ENCODE measurements at places on chromosomes 2 and 18.

DNA sequence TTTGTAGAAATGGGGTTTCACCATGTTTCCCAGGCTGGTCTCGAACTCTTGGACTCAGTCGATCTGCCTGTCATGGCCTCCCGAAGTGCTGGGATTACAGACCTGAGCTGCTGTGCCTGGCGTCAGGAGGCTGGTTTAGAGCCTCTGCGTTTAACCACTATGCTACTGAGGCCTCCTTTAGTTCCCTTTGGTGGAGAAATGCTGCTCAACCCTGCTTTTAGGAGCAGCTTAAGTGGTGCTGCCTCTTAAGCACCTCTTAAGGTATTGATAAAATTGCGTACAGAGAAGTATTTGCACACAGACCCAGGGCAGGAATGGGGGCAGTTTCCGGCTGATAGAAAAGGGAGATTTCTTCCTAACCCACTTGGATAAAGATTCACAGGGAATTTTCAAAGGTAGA, 8.0 kb downstream of the CD8A start:
- DNase-seq, result no peak

DNA sequence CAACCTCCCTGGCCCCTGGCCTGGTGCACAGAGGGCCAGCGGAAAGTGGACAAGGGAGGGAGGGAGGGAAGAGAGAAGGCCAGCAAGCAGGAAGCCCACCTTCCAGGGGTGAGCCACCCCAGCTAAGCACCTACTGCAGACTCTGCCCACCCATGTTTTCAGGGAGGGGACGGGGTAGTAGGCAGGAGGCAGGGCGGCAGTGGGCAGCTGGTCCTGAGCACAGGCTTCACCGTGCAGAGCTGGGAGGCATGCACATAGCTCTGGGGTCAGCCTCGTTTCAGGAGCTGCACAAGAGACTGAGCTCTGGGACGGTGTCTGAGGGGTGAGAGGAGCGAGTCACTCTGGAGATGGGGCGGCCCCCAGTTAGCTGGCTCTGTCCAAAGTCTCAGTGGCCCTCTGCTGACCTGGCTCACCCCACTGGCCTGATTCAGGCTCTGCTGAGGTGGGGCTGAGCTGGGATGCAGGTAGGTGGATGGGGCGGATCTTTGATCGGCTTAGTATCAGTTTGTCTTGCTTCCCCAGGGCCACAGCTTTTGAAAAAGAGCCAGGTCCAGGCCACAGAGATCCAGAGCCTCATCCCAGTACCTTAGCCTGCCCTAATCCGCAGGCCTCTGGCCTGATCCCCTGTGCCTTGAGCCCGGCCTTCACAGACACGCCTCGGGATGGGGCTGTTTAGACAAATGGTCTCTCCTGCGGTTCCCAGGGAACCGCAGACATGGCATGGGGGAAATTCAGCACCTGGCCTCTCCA, 3.7 kb downstream of the NMUR1 start:
- no peak for DNase-seq

GRCh38 chr2:175837046-175837445, 165.0 kb downstream of the LNPK start:
- no peak for DNase-seq

- DNase-seq, result no peak
Observed at GRCh38 chr2:109287838-109288237, 158.8 kb downstream of the SH3RF3 start.

- no peak for DNase-seq
Observed at GRCh38 chr2:75146606-75147332, 52.6 kb downstream of the TACR1 start.

DNA sequence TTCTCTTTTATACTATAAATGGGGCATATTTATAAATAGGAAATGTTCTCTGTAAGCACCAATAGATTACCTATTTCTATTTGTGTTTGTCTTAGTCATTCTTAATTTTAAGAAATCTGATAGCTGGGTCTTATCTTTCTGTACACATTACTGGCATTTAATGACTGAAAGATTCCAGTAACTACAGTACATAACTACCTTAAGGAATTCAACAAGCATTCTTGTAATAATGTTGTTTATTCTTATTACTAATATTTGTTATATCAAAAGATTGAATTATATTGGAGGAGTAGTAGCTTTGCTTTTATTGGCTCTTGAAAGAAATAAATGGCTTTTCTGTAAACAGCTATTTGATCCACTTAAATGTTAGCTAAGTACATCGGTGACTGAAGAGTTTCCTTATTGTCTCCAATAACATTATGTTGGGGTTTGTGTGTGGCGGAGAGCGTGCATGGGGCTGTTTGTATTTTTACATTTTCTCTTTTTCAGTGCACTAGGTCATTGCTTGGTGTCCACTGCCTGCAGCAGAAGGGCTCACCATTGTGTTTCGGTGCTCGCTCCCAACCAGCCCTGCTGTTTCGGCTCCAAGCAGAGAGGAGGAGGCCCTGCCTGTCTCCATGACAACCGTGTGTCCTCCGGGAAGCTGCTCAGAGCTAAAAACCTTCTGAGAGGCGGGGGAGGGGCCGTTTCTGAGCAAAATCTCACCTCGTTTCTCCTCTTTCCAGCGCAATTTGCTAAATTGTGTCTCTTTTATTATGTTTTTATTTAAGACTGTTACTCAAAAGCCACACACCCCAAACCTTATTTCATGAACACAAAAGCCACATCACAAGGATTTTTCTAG, 112.5 kb upstream of the SLC38A11 start:
- DNase-seq, result no peak

DNA sequence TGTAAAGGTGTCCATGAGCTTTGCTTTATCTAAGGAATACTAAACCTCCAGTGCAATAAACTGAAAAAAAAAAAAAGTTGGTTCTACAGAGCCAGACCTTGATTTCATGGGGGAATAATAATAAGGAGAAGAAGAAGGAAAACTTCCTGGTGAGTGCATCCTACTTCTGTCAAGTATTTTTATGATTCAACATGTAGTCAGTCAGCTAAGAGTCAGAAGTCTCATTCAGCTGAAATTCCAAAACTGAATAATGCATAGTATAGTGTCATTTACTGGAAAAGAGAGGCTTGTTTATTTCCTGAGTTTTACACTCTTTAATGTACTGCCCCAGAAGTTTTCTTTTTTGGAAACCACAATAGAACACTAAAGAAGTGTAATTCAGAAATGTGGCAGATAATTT, 77.8 kb upstream of the TACR1 start:
- DNase-seq, result no peak

DNA sequence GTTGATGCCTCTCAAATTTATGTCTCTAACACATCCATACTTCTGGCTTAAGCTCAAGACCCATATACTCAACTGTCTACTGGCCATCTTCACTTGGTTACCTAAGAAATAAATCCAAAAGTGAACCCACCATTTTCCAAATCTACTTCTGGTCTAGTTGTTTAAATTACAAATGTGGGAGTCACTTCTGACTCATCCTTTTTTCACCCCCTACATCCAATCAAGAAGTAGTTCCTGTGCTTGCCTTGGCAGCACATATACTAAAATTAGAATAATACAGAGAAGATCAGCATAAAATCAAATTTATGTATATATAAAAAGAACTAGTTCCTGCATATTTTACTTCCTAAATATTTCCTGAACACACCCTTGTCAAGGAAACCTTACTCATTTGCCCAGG, 53.6 kb downstream of the STRN start:
- DNase-seq, result no peak

DNA sequence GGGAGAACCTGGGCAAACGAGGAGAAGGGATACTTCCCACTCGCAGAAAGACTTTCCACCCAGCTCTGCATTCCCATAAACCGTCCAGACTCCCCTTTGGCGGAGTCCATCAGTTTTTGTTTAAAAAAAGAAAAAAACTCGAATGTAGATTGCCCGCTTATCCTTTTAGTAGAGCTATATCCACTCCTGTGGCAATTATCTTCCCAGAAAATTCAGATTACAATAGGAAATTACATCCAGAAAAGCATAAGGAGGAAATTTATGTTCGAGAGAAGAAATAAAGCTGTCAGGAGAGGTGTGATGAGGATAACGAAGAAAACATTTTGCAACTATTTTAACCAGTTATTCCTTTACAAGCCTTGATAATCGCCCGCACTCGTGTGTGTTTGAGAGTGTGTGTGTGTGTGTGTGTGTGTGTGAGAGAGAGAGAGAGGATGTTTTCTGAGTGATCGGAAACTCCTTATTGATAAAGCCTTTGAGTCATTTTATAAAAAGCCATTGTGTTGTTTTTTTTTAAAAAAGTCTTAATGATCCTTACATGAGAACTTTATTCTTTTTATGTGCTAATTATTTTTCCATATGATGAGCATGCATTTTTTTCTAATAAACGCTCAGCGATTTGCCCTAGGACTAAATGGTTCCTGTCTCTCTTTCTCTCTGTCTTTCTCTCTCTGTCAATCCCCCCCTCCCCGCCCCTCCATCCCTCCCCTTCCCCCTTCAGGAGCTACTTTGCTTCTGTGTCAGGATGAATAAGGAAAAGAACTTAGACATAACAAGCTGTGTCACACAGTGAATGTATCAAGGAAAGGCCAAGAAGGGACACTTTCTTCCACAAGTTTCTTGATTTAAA, 1.1 kb upstream of the PPP3R1 start:
- DNase-seq, result peak; percentile 60

DNA sequence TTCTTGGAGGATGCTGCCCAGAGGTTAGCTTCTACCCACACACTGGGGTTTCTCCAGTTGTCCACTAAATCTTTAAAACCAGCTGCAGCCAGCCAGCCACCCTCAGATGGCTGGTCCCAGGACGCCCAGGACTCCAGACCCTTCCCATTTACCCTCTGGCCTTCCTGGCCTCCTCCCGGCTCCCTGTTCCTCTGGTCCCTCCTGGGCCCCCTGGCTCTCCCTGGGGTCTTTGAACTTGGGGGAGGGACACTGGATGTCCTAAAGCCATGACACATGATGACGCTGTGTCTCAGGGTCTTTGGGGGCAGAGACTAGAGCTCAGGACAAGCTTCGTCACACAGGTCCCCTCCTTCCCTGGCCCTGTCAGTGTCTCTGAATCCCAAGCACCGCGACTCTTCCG, 201.1 kb upstream of the HDAC4 start:
- DNase-seq, result no peak

DNA sequence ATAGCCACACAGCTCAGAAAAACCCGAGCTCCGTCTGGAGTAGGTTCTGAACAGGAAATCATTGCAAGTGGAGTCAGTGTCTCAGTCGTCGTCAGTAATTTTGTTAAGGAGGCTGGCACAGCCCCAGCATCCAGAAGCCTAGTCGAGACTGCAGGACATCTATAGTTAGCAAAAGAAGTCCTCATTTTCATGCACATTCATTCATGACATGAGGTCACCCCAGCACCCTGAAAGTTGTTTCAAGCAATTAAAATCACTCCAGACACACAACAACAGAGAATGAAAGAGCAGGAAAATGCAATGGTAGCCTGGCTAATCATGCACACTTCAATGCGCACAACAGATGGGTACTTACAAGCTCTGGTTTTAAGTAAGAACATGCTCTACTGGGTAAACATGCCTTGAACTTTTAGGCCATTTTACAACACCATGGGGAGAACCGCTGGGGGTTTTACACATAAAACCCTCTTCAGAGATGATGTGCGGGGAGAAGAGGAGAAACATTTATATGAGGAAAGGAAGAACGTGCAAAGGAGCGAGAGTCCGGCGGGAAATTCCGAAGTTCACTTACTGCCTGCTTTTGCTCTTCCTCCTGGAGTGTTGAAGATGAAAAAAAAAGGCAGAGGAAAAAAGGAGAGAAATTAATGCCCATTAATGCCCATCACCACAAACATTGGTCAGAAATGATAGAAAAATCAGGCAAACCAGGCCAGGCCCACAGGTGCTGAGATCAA, 77.4 kb upstream of the DNMT3A start:
- no peak for DNase-seq

DNA sequence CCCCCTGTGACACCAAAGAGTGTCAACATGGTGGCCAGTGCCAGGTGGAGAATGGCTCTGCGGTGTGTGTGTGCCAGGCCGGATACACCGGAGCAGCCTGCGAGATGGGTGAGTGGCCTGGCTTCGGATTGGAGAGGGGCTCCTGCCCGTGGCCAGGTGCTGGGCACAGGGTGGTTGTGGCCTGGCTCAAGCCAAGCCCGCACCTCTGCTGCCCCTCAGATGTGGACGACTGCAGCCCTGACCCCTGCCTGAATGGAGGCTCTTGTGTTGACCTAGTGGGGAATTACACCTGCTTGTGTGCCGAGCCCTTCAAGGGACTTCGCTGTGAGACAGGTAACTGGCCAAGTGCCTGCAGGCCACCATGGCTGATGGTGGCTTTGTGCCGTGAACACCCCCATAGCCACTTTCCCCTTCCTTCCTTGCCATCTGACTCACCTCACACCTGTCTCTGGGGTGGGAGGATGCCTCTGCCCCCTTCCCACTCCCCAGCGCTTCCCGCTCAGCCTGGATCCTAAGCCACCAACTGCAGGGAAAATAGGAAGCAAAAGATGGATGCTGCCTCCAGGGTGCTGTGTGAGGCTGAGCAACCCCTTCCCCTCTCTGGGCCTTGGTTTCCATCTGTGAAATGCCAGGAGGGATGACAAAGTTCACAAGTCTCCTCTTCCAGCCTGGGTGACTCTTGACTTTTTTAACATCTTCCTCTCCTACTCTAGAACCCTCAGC, 41.8 kb downstream of the SNED1 start:
- DNase-seq, result no peak

GRCh38 chr2:109174214-109174613, 45.2 kb downstream of the SH3RF3 start:
- no peak for DNase-seq

DNA sequence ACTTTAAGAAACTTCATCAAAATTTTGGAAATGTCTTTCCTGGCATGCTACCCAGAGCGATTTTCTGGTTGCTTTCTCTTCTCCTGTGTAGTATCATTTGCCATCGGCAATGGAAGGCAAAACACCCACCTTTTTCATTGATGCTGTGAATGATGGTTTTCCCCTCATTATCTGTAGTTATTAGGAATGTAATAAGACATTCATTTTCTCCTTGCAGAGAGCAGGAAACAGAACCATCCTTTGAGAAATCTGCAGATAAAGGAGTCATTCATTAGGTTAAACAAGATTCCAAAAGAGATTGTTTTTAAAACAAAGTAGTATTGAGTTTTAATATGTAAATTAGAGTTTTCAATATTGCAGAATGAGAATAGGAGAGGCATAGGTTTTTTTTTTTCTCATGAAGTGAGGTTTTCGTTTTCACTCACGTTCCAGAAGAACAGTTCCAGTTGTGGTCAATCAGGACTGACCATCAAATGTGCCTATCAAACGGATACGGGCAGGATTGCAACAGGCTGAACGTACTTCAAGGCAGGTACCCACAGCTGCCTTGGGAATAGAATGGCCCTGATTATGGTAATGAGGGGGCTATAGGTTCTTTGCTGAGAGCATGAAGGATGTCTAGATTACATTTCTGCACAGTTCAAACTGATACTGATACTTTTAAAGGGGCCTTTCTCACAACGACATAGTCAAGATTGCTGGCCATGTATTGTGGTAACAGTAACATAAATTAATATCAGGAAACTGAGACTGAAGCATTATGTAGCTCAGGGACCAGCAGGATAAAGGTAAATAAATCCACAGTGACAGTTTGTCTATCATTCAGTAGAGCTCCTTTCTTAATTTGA, 49.8 kb upstream of the PLA2R1 start:
- DNase-seq, result peak; percentile 16
